ENCODE measurements at places on chromosomes 4 and X.

GRCh38 chr4:14744346-14744745, 257.9 kb upstream of the CPEB2 start:
- no peak for DNase-seq

DNA sequence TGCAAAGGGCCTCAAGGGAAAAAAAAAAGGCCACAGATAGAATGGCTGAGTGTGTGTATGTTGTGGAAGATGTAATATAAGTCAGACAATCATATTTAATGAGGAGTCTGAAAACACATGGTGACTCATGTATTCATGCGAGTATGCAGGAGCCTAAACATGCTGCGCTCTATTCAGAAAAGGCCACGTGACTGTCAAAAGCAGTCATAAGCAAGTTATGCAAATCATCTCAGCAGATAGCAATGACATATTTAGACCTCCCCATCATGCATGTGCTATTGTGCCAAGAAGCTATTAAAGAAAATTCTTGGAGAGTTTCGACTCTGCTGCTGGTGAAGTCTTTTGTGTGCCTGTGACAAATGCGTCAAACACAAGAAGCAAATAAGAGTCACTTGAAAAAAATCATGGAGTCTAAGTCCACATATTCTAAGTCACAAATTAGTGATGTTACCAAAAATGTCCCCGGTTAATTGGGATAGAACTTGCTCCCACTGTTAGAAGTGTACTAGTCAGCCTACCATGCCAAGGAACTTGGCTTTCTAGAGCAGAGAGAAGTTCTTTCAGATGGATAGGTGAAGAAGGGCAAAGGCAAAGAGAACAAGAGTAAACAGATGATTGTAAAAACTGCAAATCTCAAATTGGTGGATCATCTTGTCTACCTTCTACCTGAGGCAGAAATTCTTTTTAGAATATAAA, 5.0 kb downstream of the LNX1 start:
- no peak for DNase-seq

DNA sequence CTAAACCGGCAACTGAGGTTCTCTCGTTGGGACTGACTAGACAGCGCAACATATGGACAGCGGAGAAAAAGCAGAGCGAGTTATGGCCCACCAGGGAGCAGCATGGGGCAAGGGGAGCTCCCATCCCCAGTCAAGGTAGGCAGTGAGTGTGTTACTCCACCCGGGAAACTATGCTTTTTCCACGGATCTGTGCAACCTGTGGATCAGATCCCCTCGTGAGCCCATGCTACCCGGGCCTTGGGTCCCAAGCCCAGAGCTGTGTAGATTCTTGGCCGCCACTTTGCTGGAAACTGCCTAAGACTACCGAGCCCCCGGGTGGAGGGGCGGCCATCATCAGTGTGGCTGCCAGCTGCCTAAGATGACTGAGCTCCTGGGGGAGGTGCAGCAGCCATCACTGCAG, 140.9 kb downstream of the PAPSS1 start:
- no peak for DNase-seq

- DNase-seq: no peak
Measured at GRCh38 chr4:1408418-1408817, 2.2 kb upstream of the NKX1-1 start.

GRCh38 chrX:136112778-136113177, 34.6 kb upstream of the FHL1 start:
- no peak for DNase-seq

- DNase-seq: peak; percentile 53
Measured at GRCh38 chr4:105453550-105454205, 20.2 kb downstream of the PPA2 start.

GRCh38 chrX:11474021-11474420, 180.8 kb downstream of the AMELX start:
- DNase-seq: no peak

DNA sequence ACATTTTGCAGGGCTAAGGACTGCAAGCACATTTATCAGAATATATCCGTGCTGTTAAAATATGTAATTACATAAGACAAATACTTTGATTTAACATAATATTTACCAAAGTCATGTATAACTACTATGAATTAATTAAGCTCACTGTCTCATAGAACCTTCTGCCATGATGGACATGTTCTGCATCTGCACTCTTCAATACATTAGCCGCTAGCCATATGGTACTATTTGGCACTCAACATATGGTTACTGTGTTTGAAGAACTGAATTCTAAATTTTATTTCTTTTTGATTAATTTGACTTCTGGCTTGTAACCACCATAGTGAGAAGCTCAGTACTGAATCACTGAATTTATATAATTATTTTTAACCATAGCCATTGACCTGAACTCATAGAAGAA, 427.0 kb upstream of the TRAM1L1 start:
- no peak for DNase-seq

DNA sequence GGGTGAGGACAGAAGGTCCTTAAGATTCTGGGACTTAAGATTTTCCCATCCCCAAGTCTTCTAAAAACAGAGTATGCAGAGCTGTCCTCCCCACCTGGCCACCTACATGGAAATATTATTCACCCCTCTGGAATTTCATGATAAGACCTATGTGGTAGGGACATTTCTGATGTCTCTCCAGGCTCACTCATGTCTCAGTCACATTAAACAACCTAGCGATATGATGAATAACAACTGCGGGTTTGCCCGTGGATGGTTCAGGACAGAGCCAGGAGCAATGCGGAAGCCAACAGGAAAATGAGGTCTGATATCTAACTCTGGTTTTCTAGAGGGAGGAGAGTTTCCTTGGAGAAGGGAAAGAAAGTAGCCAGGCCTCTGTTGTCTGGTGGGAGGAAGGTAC, 47.4 kb downstream of the TEX13A start:
- no peak for DNase-seq

DNA sequence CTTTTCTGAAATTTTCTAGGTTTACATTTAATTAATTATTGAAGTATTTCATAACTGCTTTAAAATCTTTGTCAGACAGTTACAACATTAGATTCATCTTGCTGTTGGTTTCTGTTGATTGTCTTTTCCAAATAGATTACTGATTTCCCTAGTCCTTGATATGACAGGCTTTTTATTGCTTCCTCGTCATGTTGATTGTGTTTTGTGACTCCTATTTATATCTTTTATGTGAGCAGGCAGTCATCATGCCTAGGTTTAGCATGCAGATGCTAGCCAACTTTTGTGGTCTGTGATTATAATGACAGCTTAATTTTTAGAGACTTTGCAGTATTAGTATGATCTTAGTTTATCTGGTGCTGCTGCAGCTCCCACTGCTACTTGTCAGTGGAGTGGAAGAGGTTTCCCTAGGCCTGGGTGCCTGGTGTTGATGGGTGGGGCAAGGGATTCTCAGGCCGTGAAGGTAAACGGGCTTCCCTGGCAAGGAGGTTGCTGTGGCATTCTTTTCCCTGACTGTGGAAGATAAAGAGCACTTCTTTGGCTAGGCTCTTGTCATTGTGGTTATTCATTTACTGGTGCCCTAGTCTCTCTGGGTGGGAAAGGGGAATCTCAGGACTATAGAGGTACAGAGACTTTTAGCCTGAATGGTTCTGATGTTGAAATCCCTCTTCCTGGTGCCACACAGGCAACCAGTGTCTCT, 65.7 kb downstream of the SERPINA7 start:
- no peak for DNase-seq

DNA sequence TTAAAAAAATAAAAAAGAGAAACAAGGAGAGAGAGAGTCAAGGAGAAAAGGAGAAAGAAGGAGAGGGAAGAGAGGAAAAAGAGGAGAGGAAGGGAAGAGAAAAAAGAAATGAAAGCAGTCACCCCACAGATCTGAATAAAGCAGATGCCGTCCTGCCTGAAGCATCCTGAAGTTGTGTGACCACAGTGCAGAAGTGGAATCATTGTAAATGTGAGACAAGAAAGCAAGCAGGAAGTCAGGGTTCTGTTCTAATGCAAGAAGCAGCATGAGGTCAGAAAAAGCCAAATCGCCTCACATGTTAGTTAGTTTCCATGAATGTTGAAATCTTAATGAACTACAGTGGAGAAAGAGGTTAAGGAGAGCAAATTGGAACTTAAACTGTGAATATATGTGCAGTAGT, 692.5 kb downstream of the CENPC start:
- no peak for DNase-seq

DNA sequence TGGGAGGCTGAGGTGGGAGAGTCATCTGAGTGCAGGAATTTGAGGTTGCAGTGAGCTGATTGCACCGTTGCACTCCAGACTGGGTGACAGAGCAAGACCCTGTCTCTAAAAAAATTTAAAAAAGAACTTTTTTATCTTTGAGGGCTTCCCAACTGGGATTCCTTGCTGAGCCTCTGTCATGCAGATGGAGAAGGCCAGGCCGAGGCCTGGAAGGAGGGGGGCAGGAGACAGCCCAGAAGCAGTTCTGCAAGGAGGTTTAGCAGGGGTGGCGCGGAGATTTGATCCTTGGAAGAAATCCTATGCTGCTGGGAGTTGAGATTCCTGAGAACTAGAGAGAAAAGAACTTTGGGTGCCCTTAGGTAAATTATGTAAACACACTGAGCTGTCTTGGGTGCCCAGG, 2.5 kb upstream of the ARSD start:
- DNase-seq: no peak

DNA sequence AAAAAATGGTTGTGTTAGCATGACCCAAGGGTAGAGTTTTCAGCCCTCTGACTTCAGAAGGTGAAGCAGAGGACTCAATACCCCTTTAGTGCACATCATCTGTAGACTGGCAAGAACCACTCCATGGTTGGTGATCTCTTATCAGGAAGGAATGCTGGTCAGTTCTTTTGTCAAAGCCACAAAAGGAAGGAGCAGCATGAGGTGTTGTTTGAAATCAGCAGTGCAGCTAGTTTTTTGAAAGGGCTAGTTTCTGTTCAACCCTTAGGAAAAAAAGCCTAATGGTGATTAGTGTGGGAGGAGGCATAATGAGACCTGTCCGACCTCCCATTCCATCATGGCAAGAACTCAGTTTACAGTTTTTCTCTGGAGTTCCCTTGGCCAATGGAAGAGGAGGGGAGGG, 362.0 kb upstream of the CT83 start:
- DNase-seq: no peak

DNA sequence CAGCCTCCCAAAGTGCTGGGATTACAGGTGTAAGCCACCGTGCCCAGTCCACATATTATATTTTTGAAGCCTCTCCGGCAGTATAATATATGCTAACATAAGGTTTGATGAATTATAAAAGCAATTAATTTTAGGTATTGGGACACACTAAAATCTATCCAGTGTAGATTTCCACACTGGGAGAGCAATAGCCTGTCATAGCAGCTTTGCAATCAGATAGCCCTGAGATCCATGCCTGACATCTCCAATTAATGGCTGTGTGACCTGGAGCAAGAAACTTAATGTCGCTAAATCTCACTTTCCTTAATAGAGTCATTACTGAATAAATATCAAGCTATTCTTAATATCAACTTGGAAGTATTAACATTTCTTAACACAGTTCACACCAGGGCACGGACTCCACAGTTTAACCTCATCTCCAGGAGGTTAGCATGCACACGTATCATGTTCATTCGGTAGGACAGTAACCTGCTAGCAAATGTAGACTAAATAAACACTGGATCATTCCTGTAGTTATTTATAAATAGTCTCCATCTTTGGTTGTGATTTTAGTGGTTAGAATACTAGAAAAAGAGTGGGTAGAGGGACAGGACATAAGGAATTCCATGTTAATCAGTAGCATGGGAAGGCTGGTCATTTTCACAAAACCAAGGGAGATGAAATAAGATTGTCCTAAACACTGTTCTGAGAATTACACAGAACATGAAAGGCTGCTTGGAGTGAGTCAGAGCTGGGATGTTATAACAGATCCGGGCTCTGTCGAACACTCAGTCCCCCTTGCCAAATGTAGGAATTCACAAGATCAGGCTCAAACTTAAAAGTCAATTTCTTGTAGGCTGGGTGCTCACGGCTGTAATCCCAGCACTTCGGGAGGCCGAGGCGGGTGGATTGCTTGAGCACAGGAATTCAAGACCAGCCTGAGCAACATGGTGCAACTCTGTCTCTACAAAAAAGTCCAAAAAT, 254.7 kb downstream of the PALLD start:
- DNase-seq: no peak

DNA sequence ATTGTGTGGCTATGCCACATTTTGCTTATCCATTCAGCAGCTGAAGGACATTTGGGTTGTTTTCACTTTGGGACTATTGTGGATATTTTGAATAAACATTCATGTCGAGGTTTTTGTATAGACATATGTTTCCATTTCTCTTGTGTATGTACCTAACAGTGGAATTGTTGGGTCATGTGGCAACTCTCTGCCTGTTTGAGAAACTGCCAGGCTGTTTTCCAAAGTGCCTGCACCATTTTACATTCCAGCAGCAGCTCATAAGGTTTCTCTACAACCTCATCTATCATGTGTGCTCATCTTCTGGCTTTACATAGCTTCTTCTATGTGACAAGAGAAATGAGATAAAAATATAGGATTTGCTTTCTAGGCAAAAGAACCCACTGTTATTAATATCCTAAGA, 29.5 kb upstream of the TSPAN5 start:
- no peak for DNase-seq

DNA sequence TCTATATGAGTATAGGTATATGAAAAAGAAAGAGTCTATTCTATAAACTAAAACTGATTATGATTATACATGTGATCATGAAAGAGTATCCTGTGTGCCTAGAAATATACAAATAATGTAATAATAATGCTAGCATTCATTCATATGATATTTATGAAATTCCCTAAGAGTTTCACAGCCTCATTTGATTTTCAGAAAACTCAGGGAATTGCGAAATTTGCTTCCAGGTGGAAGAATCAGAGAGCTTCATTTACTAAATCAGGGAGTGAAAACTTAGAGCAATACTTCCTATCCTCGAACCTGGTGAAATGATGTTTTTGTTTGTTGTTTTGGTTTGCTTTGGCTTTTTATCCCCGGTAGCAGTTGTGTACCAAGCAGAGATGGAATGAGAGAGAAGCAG, 1105.7 kb upstream of the SLIT2 start:
- DNase-seq: no peak

- no peak for DNase-seq
Measured at GRCh38 chrX:69177511-69178162, 12.4 kb upstream of the PJA1 start.

GRCh38 chr4:177461606-177462005, 19.4 kb upstream of the AGA start:
- DNase-seq: no peak

GRCh38 chrX:133881893-133882292, 103.5 kb downstream of the GPC3 start:
- DNase-seq: no peak

DNA sequence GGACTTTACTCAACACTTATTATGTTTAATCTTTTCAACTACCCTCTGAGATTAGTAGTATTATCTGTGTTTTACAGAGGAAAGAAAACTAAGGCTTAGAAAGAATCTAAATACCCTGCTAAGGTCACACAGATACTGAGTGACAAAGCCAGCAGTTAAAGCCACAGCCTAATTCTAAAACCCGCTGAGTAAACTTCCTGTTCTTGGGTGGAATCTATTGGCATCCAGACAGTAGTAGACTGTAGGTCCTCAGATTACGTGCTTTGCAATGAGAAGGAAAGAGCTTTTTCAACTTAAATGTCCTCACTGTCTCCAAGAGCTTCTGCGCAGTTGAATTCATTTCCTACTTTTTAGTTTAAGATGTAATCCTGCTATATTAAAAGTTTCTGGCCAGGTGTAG, 126.0 kb downstream of the TENM3 start:
- no peak for DNase-seq

- DNase-seq: no peak
Measured at GRCh38 chr4:41713768-41714167, 34.8 kb downstream of the PHOX2B start.
